ENCODE measurements at places on chromosomes 12 and 14.
A peak's percentile ranks its signal among the peaks of the same experiment; 100 is the strongest.

- DNase-seq = no peak
These were observed 17.4 kb downstream of the KCNMB4 start for GRCh38 chr12:70383484-70383883.

DNA sequence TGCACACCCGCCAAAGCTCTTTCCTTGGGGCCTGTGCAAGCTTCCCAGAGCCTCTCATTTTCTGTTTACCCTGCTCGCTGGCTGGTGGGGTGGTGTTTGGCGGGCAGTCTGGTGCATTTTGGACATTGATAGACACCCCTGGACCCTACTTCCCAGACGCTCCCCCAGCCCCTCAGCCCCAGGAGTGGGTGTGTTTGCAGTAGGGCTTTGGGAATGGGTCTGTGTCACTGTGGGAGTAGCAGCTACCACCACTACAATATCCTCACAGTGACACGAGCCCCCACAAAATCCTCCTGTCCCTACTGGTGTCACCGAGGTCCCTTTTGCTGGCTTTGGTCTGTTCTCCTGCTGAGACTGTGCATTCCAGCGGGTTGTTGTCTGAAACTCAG, 371.3 kb downstream of the TMEM121 start:
- DNase-seq = no peak

GRCh38 chr12:48118284-48118871, 786 bp upstream of the PFKM start:
- DNase-seq = no peak

- DNase-seq = no peak
These were observed 6.5 kb downstream of the HOXC12 start for GRCh38 chr12:53961025-53961761.

GRCh38 chr12:54988402-54989054, 4.0 kb upstream of the TESPA1 start:
- DNase-seq = no peak

DNA sequence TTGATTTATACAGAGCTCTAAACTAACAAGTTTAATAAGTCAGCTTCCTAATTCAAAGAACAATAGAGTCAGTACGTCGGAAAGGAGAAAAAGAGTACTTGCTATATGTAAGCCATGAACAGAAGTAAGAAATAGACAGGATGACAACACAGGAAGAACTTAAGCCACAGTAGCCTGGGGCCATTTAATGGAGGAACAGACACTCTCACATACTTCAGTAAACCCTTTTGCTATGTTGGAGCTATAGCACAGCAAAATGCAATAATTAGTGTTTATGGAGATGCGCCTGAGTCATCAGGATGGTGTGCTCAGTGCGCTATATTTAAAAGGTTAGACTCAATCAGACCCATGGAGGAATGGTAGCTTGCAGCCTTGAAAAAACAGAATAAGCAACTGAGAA, 61.0 kb downstream of the SRGAP1 start:
- DNase-seq = no peak

- peak; percentile 62 for DNase-seq
These were observed 1.2 kb downstream of the ITGB7 start for GRCh38 chr12:53205747-53206419.

- no peak for DNase-seq
These were observed 329.0 kb downstream of the C12orf75 start for GRCh38 chr12:105659355-105660075.

GRCh38 chr14:90905531-90905930, 89.3 kb upstream of the TTC7B start:
- DNase-seq = no peak

GRCh38 chr14:74389980-74390379, 36.0 kb downstream of the SYNDIG1L start:
- no peak for DNase-seq

DNA sequence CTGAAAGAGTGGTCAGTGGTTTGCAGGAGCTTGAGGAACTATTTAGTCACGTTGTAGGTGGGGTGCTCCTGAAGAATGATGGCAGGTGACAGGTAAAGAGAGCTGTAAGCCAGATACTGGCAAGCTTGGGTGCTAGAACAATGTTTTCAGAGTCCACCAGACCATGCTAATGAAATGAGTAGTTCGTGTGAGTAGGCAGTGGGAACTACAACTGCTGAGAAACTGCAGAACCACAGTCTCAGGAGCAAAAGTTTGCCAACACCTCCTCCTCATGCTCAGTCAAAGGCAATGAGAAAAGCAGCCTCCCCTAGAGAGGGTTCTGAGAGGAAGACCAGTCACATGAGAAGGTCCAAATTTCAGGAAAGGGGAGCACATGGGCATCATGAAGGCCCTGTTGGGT, 91.3 kb downstream of the PRKD1 start:
- no peak for DNase-seq

- DNase-seq = no peak
These were observed 158.9 kb upstream of the PWP1 start for GRCh38 chr12:107526555-107527180.

GRCh38 chr14:50051706-50052105, 64.7 kb downstream of the VCPKMT start:
- no peak for DNase-seq

GRCh38 chr14:73795974-73796373, 55.7 kb upstream of the PTGR2 start:
- no peak for DNase-seq

GRCh38 chr12:116918464-116918863, 7.7 kb downstream of the FBXW8 start:
- no peak for DNase-seq

DNA sequence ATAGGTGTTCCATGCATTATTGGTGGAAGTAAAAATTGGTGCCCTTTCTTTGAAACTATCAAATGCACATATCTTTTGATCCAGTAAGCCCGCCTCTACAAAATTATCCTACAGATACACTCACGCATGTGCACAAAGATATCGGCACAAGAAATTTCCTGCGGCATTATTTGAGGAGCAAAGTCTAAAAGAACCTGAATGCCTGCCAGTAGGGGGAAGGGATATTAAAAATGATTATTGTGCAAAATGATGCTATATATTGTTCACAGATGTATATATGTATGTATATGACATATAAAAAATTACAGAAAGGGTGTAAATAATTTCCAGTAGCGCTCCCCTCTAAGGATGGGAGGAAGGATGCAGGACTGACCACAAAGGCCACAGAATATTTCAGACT, 24.7 kb upstream of the ADIPOR2 start:
- DNase-seq = no peak

DNA sequence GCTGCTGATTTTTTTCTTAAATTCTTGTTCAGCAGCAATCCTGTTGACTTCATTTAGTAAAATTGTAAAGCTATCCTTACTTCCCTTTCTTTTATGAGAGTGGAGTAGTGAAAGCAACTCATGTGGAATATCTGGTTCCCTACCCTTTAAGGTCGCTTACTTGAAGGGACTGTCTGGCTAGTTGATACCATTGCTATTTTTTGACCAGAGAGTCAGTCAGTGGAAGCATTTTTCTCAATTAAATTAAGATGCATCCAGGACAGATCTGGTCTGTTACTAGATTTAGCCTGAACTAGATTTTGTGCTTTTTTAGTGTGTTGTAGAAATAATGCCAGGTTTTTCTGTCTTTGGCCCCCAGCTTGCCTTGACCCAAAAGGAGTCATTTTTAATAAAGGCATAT, 18.0 kb downstream of the TTC8 start:
- DNase-seq = no peak

- no peak for DNase-seq
These were observed 236.5 kb upstream of the GRIP1 start for GRCh38 chr12:66915306-66915904.

DNA sequence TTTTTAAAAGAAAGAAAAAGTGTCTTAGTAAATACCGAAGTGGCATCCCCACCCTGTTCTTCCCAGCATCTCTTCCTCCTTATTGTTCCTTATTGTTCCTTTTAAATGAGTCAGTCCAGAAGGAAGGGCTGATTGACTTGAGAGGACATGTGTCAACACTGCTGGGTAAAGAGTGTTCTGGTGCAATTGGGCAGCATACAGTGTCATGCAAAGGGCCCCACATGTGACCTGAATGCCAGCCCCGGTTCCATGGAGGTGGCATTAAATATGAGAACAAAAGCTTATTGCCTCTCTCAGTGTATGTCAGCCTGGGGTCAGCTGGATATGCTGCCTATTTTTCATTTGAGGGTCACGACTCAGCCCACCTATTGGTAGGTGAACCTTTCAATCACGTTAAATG, 58.9 kb upstream of the RIC8B start:
- no peak for DNase-seq

- no peak for DNase-seq
These were observed 30.3 kb downstream of the NDUFA12 start for GRCh38 chr12:94973221-94973620.

GRCh38 chr12:66035288-66035966, 95.1 kb downstream of the LLPH start:
- DNase-seq = no peak

GRCh38 chr14:98700748-98701147, 571.2 kb downstream of the BCL11B start:
- DNase-seq = no peak

GRCh38 chr12:25759752-25760151, 198.7 kb upstream of the RASSF8 start:
- DNase-seq = no peak

DNA sequence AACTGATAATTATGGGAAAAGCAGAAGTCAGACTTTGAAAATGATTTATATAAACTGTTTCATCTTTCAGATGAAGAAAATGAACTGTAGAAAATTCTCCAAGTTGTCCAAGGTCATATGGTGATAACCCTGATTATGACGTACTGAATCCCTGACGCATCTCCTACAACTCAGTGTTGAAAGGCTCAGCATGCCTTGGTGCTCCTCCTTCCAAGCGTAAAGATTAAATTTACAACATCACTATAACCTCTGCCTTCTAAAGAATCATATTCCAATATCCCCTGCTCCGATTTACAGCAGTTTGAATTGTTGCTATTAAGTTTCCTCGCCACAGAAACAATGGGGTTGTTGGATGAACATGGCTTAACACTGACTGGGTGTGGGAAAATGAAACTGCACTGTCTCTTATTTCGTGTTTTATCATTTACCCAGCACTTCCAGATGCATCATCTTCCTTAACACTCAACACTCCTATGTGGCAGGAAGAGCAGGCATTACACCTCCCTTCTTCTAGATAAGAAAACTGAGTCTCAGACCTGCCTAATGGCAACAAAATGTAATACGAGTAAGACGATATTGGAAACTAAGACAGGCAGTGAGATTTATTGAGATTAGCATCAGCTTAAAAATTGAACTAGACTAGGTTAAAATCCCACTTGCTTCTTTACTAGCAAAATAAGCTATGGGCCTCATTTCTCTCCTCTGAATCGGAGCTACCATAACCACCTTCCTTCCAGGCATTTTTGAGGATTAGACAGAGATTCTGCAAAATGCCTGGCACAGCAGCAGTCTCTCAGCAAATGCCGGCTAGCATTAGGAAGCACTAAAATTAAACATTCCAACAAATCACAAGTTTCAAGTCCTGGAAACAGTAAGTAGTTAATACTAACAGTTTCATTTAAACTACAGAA, 74.2 kb downstream of the PPM1H start:
- no peak for DNase-seq

Data from CD4-positive, alpha-beta T cell treated with Interleukin-21 for 1 hour (primary cell).